LoVo (cell line): ENCODE measurements at places on chromosomes 5 and 9.

GRCh38 chr5:6317116-6317798 lies 61.1 kb downstream of the MED10 start:
- no peak for DNase-seq

- peak; percentile 74 for DNase-seq
These were observed 78.8 kb downstream of the F2RL2 start for GRCh38 chr5:76544268-76544926.

DNA sequence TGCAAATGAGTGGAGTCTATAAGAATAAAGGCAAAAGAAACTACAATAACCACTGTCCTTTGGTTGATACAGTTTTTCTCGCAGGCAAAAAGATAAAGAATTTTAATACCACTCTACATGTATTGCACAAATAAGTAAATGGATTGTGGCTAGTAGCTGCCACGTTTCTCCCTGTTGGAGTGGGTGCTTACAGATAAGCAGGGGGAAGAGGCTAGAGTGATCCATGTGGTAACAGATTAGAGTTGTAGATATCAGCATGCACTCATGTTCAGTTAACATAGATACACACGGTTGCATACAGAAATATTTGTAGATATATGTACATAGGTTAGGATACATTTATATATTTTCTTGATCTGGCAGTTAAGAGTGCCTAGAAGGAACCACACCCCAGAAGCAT lies 179.5 kb downstream of the ARHGEF28 start:
- no peak for DNase-seq

DNA sequence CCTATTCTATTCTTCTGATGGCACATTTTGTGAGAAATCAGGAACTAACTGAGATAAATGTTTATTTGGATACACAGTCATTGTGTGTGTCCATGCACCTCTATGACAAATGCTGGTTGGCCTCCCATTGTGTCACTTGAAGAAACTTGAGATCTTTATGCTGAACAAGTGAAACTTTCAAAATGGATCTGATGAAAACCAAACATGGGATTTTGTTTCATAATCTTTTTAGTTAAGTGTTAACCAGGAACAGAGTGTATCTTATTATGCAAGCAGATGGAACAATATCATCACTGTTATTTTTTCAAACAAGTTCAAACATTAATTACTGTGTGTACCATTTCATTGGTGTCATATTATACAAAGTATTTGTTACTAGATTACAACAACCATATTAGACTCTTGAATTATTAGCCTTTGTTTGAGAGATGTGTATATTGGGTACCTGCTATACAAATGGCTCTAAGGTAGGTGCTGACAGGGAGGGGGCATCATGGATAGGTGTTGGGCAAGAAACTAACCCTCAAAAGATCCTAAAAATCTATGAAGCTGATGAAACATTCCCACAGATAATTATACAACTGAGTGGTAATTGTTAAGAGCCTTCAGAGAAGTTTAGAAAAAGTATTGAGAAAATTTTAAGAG lies 159.8 kb downstream of the PALM2AKAP2 start:
- DNase-seq: no peak

- no peak for DNase-seq
These were observed 178.0 kb downstream of the RFK start for GRCh38 chr9:76216161-76216649.

GRCh38 chr9:77809552-77809951 lies 161.4 kb upstream of the GNA14 start:
- DNase-seq: no peak

GRCh38 chr5:152465140-152465539 lies 60.1 kb upstream of the NMUR2 start:
- DNase-seq: no peak

- DNase-seq: no peak
These were observed 3.2 kb upstream of the CORO2A start for GRCh38 chr9:98195671-98196070.

GRCh38 chr5:74465724-74466123 lies 174.8 kb downstream of the ENC1 start:
- DNase-seq: no peak

- DNase-seq: no peak
These were observed 42.9 kb downstream of the SUB1 start for GRCh38 chr5:32628049-32628844.
